ENCODE measurements at places on chromosomes 16 and 17.

DNA sequence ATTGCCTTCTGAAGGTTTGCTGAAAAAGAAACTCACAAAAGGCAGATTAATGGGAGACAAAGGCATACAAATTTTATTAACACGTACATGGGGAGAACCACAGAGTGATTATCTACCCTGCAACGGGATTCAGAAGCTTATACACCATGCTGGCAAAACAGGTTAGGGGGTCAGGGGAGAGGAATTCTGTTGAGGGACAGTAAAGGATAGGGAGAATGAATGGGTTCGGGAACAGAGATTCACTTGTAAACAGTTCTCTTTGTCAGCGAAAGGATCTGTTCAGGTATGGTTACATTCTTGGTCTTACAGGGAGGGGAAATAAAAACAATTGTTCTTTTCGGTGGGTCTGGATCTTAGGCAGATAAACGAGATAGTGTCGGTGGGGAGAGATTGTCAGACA lies 54.3 kb upstream of the B4GALNT2 start:
- DNase-seq, result no peak

GRCh38 chr16:50368410-50369132 lies at the start of gene BRD7:
Gene BRD7, minus strand, starts transcription at chr16:50368988. Its CDS starts 214 bp downstream, at chr16:50368774.
- peak; percentile 86 for DNase-seq

DNA sequence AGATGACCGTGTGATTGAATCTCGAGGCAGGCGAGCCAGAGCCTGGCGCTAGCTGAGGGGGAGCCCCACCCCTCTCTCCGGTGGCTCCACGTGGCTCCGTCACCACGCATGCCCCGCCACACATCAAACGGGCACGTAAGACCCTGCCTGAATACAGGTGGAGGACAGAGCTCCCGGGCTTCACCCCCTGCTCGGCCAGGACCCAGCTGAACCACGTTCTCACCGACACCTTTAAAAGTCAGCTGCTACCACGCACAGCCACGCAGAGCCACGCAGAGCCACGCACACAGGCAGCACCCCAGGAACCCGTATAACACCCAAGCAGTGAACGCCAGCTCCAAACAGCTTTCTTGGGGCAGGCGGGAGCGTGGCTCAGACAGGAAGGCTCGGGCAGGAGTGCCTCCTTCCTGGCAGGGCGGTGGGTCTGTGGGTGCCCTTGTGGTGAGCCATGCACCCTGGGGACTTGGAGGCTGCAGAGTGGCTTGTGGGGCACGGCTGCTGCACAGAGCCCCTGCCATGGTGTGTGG lies 4.4 kb downstream of the TMEM204 start:
- no peak for DNase-seq

- DNase-seq, result peak; percentile 39
These were observed 5.1 kb downstream of the KRT13 start for GRCh38 chr17:41500131-41500911.

- no peak for DNase-seq
These were observed 3.9 kb upstream of the LUC7L3 start for GRCh38 chr17:50715471-50715870.

DNA sequence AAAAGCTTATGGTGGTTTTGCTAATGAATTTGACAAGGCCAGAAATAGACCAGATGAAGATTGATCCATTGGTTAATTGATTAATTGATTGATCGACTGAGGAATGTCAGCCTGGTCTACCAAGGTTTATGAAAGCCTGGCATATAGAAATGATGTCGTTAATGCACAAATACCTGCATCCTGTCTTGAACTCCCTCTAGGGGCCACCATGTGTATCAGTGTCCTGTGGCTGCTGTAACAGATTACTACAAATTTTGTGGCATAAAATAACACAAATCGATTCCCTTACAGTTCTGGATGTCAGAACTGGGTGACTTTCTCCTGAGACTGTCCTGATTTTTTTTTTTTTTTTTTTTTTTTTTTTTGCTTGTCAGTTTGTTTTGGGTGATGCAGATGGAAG lies 553.2 kb downstream of the MAF start:
- DNase-seq, result peak; percentile 41

DNA sequence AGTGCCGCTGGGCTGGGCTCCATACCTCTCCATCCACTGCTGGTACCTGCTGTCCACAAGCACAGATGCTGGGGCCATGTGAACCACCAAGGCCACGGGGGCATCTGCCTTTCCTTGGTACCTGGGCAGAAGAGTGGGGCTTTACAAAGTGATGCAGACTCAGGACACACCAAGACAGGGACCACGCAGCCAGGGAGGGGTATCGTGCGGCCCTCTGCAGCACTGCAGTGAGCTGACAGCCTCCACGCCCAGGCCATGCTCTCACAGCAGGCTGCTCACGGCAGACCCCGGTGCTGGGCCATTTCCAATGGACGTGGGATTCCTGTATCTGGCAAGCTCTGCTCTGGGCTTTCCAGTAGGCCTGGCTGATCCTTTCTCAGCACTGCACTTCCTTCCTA lies 14.4 kb downstream of the ELAC2 start:
- DNase-seq, result no peak

- peak; percentile 80 for DNase-seq
These were observed 33.2 kb upstream of the PLCG2 start for GRCh38 chr16:81745704-81746558.

GRCh38 chr16:50721549-50722404 lies 20.1 kb upstream of the CYLD start:
- peak; percentile 35 for DNase-seq

DNA sequence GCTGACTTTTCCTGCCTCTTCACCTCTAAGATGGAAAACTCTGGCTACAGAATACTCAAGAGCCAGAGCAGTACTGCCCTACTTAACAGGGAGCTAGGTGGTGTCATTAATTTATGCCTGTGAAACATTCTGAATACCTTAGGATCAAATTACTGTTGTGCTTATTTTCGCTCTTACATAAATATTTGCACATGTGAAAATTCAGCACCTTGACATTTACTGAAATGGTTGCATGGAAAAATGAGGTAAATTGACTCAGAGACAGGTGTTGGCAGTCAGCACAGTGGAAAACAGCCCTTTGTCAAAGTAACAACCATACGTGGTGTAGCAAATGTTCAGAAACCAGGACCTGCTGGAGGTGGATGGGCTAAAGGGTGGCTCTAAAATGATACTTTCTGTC lies 193.6 kb downstream of the CDH8 start:
- no peak for DNase-seq

GRCh38 chr17:28554565-28554964 lies 2.1 kb upstream of the UNC119 start:
- no peak for DNase-seq

DNA sequence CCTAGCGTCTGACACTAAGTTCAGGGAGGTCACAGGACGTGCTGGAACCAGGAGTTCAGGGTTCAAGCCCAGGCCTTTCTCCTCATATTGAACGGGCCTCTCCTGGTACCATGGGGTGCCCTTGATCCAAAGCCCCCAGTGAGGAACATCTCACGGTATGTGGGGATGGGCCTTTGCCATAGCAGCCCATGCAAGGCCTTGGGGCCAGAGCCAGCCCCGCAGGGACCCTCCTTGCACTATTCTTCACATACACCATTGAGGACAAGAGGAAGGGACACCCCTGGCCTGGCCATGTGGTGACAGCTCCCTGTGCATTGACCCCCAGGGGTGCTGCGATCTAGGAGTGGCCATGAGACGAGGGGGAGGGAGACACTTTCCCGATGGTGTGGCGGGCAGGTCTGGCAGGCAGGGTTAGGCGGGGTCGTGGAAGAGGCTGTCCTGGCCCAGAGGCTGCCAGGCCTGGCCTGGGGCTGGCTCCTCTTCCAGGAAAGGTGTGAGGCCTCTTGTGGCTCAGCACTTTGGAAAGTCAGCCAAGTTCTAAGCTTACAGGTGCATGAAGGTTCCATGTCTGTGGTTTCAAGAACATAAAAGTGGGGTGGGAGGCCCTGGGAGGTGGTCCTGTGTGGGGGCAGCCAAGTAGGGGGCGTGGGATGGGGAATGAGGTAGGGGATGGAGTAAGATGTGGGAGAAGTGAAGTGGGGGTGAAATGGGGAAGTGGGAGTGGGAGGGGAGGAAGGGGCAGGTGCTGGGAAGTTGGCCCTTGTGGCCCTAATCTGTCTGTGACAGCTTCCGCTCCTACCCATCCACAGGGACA lies 88.7 kb upstream of the CBX4 start:
- DNase-seq, result no peak

DNA sequence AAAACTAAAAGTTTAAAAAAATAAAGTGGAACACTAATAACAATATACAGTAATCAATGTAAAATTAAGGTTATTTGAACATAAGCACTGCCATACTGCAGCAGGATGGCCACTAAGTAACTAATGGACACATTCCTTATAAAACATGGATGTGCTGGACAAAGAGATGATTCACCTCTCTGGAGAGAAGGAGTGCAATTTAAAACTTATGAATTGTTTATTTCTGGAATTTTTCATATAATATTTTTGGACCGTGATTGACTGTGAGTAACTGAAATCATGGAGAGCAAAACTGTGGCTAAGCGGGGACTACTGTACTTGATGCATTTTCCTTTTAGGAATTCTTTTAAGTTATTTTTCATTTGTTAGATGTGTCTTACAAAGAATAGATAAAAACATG lies 21.8 kb downstream of the CBFB start:
- no peak for DNase-seq

DNA sequence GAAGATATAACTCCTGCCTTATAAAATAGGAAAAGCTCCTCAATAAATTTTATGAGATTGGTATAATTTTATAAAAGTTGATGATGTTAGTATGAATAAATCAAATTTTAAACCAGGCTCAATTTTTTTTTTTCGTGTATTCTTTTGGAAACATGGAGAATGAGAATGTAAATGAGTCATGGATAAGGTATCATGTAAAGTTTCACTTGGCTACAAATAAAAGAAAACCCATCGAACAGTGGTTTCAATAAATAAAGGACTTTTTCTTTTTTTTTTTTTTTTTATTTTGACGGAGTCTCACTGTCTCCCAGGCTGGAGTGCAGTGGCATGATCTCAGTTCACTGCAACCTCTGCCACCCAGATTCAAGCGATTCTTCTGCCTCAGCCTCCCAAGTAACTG lies 67.3 kb downstream of the PHKB start:
- no peak for DNase-seq

DNA sequence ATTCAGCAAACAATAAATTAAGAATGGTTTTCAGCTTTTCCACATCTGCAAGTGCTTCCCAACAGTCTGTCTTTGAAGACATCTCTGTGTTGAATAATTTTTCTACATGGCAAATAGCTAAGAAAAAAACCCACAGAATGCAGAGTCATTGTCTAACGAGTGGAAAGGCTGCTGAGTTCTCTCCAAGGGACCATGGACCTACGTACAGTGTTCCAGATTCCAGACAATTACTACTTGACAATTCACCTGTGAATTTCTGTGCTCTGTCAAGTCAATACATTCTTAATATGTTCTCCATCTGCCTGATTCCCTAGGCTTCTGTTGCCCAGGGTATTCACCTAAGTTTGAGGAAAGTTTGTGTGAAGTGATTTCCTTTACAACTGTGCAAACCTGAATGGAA lies 83.8 kb upstream of the CA10 start:
- DNase-seq, result no peak

DNA sequence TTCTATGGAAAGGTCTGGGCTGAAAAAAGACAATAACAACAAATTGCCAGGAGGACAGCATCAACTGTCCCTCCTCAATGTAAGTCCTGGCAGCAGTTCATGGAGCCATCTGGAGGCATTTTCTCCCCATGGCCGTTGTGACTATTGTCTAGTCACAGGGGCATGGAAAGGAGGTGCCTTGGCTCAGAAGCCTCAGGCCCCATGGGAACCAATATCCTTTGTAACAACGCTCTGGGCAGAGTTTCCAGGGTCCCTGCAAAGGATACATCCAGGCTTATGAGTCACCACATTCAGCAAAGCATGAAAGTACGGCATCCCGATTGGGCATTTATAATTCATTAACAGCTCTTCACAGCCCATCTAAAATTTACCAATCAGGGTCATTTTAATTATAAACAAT lies 85.2 kb downstream of the GLG1 start:
- DNase-seq, result no peak

DNA sequence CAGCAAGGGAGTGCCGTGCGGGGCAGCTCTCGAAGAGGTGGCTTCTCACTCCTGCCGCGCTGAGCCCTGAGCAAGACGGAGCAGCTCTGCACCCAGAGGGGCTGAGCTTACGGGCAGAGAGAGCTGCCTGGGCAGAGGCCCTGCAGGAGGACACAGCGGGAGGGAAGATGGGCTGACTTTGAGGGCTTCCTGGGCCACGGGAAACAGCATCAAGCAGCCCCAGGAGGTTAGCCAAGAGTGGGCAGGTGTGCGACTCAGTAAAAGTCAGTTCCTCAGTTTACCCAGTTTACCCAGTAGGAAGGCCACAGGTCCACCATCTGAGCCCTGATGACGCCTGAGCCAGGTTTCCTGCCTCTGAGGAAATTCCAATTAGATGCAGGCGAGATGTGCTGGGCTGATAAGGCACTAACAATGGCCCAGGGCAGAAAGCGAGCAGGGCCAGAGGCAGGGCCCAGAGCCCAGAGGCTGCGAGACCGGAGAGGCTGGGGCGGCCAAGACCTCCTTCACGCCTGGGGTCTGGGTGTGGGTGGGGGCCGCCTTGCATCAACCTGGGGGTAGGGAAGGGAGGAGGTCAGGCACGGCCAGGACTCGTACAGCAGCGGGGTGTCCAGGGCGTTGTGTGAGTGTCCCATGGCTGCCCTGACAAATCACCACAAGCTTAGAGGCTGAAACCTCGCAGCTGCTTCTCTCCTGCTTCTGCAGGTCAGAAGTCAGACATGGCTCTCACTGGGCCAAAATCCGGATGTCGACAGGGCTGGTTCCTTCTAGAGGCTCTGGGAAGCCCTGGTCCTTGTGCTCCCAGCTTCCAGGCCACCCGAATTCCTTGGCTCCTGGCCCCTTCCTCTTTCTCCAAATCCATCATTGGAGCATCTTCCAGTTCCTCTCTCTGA lies 32.0 kb upstream of the CIBAR2 start:
- DNase-seq, result no peak

DNA sequence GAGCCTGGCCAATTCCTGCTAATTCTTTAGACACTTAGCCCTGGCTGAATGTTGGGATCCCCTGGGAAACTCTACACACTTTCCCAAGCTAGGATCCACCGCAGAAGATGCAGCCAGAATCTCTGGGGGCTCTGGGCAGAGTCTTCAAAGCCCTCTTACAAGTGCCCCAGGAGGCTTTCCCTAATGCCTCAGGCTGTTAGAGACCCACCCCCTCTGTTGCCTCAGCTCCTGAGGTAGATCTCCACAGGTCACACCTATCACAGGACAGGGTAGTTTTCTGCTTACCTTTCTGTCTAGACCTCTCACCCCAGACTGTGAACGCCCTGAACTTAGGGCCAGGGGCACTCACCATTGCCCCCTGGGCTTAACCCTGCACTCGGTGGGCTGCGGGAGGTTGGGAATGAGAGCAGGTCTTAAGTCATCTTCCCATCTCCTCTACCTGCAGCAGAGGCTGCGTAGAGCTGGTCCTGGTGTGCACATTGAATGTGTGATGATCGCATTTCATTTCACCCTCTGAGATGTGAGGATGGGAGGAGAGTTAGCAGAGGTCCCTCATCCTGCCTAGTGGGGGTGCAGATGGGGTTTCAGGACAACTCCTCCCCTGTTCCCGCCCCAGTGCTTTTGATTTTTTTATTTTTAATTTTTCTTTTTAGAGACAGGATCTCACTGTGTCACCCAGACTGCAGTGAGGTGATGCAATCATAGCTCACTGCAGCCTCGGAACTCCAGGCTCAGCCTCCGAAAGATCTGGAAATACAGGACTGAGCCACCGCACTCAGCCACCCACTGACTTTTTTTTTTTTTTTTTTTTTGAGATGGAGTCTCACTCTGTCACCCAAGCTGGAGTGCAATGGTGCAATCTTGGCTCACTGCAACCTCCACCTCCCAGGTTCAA lies 89.0 kb upstream of the LHX1 start:
- DNase-seq, result no peak

Measured in CD4-positive, alpha-beta T cell treated with Interleukin-4 for 1 hour (primary cell).